WTC11 (cell line): ENCODE measurements at places on chromosomes 7 and 10.

- DNase-seq, result no peak
Measured at GRCh38 chr10:52571018-52571417, 201.6 kb downstream of the MBL2 start.

DNA sequence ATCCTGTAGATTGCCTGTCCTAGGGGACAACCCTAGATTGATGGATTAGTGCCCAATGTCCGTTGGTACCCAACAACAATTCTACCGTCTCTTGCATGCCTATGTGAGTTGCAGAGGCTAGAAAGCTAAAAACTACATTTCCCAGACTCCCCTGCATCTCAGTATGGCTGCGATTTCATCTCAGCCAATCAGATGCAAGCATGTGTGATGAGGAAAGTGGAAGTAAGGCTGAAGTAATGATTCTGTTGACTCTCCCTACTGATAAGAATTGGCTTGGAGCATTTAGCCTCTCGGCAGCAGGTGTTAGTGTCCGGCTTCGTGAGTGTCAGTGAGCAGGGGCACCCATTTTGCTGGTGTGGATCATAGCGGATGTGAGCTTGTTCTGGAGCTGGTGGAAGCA, 171.9 kb downstream of the FGFR2 start:
- no peak for DNase-seq

DNA sequence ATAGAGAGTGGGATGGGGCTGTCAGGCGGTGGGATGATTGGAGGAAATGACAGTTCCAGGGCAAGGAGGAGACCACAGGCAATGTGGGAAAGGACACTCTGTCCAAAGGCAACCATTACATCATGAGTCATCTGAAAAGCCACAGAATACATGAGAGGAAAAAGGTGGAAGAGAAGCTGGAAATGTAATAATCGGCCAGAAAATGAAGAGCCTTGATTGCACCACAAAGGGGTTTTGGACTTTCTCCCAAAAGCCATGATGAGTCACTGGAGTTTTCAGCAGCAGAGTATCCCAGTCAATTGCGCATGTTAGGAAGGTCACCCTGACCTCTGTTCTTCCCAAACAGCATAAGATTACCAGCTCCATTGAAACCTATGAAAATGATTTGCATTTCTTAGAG, 222.0 kb downstream of the LHFPL3 start:
- no peak for DNase-seq

DNA sequence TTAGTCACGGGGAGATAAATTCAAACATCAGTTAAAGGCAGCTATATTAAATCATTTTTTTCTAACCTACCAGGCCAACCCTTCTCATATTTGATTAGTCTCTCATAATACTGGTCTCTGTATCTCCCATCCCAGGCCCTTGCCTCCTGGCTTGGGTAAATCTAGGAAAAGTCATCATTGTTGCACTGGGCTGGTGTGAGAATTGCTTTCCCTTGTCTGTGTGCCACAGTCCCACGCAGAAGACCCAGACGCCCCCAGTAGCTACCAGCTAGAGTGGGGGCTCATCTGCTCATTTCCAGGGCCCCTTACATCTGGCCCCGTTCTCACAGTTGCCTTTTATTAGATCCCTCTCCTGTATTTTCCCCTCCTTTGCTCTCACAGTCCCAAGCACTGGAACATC, 67.6 kb upstream of the VIPR2 start:
- DNase-seq, result no peak

DNA sequence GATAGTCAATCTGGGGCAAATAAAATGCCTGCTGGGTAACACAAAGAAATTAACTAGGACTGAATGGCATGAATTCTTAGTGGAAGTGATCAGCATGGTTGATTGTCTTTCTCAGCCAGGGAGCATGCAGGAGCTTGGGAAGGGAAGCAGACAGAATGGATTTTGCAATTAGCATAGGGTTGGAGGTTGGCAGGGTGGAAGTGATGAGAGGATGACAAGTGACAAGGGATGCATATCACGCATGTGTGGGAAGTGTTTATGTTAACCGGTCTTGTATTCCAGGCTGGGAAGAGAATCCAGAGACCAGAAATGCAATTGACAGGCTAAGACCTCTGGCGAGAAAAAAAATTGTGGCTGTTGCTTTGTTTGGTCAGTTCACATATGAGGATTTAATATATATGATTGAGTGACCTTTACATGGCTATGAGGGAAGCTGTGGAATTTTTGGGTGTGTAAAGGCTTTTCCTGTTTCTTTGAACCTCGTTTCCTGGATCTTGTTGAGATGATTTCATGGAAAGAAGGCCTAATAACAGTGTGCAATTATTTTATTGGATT, 8.3 kb downstream of the MDFIC start:
- DNase-seq, result no peak

- DNase-seq, result no peak
Measured at GRCh38 chr10:43354330-43354635, 17.2 kb upstream of the FXYD4 start.

GRCh38 chr7:4479367-4480039, 202.6 kb upstream of the FOXK1 start:
- peak; percentile 70 for DNase-seq

DNA sequence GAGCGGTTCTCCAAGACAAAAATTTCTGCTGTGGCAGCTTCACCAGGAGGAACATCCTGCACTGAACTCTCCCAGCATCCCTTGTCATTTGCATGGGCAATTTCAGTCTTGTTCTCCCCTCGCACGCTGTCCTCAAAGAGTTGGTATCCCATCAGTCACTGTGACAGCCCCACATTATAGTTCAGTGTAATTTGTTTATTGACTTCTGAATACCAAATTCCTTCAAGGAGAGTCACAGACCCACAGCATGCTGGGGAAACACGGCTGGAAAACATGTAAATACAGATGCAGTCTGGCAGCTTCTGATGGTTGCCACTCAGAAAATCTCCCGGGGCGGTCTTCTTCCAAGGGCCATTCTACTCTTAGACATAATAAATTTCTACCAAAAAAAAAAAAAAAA, 151.0 kb upstream of the NEBL start:
- DNase-seq, result no peak

DNA sequence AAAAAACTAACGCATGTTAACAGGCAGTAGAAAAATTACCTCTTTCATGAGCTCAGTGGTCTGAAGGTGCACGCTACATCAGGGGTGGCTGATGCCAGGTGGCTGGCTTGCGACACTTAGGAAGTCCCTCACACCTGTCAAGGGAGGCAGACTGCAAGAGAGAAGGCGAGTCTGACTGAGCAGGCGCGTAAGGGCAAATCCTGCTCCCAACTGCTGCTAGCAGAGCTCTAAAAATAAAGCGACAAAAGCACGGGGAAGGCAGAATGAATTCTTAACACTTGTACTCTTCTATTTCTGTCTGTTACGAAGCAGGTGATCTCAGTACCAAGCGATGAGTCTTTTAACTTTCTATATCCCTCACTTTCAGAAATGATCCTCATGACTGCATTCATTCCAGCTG, 33.1 kb downstream of the CACNA2D1 start:
- no peak for DNase-seq

DNA sequence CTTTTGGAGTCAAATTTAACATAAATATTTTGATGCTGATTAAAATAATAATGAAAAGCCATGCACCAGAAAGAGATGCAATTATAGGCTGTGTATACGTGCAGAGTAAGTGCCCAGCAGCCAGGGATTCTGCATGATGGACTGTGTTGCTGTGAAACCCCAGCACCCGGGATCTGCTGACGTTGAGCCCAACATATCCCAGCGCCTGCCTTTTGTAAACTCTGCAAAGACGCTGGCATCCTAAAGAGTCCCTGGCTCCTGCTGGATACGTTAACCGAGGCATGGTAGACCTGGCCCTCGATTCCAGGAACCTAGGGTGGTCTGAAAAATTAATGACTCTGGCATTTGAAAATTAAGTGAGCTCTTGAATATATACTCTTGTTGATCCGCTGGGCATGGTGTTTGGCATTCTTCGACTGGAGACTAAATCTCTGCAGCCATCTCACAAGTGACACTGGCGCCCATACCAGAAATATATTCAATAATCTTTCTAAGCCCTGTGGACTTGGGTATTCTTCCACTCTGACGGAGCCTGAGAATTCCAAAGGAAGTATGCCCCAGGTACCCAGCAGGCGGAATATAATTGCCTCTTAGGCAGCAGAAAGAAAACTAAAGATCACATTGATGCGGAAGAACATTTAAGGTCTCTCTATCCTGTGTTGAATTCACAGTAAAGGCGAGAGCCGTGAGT, 191.2 kb upstream of the SH2B2 start:
- peak; percentile 7 for DNase-seq

DNA sequence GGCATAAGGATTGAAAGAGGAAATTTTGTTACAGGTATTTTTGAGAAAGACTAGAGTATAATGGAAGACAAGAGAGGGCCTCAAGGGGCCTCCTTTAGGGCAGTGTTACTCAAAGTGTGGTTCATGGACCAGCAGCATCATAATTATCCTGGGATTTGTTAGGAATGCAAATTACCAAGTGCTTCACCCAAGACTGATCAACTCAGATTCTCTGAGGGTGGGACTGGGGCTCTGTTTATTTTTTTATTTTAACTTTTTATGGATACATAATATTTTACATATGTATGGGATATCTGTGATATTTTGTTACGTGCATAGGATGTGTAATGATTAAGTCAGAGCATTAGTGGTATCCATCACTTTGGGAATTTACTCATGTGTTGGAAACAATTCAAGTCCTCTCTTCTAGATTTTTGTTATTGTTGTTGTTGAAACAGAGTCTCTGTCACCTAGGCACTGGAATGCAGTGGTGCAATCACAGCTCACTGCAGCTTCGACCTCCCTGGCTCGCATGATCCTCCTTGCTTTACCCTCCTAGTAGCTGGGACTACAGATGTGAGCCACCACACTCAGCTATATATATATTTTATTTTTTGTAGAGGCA, 2.2 kb upstream of the KCTD7 start:
- no peak for DNase-seq

GRCh38 chr10:47109906-47110305, 190.1 kb upstream of the GDF10 start:
- DNase-seq, result no peak

GRCh38 chr10:77111611-77112550, 525.7 kb downstream of the KCNMA1 start:
- DNase-seq, result no peak

- DNase-seq, result no peak
Measured at GRCh38 chr7:95304990-95305389, 19.3 kb downstream of the PON1 start.

- no peak for DNase-seq
Measured at GRCh38 chr10:132422903-132423825, 26.2 kb downstream of the PWWP2B start.

DNA sequence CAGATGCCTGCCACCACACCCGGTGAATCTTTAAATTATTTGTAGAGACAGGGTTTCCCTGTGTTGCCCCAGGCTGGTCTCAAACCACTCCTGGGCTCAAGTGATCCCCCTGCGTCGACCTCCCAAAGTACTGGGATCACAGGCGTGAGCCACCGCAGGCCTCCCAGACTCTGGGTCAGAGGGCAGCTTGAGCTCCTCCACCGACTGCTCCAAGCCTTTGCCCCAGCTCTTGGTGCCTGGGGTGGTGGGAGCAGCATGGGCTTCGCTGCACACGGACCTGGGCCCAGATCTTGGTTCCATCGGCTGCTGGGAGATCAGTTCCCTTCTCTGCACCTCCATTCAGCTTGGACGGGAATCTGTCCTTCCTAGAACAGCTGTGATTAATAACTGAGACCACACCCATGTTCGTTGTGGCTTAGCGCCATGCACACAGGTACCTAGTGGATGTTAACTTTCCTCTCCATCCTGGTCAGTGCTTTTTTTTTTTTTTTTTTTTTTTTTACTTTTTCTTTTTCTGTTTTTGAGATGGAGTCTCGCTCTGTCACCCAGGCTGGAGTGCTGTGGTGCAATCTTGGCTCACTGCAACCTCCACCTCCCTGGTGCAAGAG, 125.3 kb downstream of the CUX1 start:
- no peak for DNase-seq

GRCh38 chr7:149310990-149311573, 49.1 kb downstream of the ZNF783 start:
- no peak for DNase-seq

GRCh38 chr10:118957443-118957825, 72.1 kb upstream of the NANOS1 start:
- no peak for DNase-seq

DNA sequence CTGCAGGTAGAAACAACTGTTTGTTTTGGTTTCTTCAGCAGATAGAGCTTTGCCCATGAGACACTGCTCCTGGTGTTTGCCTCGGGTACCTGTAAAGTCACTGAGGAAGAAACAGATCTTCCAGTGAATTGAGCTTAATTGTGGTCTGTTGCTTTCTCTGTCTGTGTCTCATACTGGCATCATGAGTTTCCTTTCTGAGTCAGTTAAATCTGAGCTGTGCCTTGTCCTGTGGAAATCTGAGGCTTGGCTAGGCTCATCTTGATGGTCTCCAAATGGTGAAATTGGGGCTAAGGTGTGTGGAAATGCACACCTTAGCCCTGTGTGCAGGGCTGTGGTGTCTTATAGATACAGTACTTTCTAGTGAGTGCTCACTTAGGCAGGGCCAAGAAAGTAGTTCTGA, 67.4 kb downstream of the GBF1 start:
- no peak for DNase-seq

- DNase-seq, result no peak
Measured at GRCh38 chr7:75694638-75695399, 43.9 kb downstream of the HIP1 start.

DNA sequence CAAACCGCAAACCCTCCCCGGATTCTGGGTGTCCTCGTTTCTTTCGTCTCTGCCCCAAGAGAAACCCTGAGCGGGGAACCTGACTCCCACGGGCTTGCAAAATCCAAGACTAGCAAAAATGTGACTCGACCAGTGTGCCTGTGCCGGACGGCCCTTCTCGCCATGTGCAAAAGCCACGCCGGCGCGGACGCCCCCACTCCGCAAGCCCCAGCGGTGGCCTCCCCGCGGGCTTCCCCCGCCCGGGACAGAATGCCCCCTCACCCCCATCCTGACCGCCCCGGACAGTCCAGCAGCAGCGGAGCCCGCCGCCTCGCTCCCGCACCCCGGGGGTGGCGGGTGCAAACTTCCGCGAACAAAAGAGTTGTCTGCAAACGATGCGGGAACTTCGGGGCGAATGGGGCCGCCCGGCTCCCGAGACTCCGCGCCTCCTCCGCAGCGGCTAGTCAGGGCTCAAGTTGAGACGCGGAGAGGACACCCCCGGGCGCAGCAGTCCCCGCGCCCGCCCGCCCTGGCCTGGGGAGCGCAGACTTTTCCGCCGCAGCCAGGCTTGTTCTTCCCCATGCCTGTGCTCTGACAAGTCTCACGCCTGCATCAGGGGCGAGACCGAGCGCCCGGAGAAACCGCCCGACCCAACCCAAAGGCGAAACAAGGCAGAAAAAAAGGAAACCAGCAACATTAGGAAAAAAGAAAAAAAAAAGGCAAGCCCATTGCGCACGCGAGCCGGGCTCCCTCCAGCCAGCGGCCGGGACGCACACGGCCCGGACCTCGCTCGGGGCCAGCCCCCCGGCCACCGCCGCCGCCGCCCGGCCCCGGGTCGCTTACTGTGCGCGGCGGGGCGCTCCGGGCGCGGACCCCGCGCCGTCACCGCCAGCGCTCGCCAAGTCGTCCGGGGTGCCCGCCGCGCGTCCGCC, 732 bp downstream of the FAM53B start:
- peak; percentile 49 for DNase-seq

DNA sequence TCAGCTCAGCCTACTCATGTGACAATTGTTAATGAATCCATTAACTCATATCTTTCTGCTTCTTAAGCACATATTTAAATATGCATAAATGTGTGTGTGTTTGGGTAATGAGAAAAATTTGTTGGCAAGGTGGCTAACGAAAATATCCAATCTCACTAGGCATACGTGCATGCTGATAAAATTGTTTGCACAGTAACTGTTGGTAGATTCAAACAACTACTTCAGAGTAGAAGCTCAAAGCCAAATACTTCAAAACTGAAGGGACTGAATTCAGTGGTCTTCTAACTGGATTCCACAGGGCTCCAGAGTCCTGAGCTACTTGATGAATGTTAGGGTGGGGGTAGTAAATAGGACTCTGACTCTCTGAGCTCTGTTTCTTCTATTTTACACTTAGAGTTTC, 757.0 kb downstream of the GRM8 start:
- no peak for DNase-seq
